Stimulated activated CD4-positive, alpha-beta T cell treated with anti-CD3 and anti-CD28 coated beads, TNF-alpha, amount 100 ng/mL, for 1 hour (primary cell): ENCODE measurements at places on chromosomes 4 and X.

DNA sequence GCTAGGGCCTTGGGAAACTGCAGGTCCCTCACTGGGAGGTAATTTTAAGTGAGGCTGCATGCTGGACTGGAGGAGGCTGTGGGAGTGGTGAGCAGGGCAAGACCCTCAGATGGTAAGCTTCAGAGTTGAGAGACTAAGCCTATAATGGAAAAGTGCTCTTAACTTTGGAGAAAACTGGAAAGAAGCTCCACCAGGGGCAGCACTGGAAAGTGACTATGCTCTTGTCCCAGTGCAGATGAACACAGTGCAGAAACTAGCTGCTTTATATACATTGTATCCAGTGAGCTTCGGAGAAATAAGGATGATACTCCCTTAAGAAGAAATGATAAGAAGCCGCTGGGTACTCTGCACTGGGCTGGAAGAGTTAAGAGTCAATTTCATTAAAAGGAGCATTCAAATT, 3.2 kb upstream of the MAGEB2 start:
- no peak for DNase-seq

- no peak for DNase-seq
Observed at GRCh38 chr4:56668267-56668666, 12.8 kb downstream of the HOPX start.

DNA sequence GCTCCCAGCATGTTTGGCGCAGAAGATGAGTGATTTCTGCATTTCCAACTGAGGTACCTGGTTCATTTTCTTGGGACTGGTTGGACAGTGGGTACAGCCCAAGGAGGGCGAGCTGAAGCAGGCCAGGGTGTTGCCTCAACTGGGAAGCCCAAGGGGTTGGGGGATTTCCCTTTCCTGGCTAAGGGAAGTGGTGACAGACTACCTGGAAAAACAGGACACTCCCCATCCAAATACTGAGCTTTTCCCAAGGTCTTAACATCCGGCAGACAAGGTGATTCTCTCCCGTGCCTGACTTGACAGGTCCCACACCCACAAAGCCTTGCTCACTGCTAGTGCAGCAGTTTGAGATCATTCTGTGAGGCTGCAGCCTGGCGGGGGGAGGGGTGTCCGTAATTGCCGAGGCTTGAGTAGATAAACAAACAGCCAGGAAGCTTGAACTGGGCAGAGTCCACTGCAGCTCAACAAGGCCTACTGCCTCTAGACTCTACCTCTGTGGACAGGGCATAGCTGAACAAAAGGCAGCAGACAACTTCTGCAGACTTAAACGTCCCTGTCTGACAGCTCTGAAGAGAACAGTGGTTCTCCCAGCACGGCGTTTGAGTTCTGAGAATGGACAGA, 307.7 kb upstream of the ARSJ start:
- no peak for DNase-seq

GRCh38 chrX:10108288-10108687, 48.5 kb upstream of the CLCN4 start:
- DNase-seq, result no peak

DNA sequence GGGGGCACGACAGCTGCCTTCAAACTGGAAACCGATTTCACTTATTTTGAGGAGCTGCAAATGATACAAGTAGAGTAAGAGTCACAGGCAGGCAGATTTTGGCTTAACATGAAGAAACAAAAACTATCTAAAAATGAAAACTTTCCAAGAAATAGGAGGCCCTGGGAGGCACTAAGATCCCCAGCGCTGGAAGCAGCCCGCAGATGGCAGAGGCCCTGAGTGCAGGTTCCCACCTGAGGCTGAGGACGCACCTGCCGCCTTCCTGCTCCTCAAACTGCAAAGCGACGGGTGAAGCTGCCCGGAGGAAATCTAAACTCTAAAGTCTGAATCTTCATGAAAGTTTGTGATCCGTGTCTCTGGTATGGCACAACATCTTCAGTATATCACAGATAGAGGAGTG, 138.7 kb downstream of the AFAP1 start:
- no peak for DNase-seq

DNA sequence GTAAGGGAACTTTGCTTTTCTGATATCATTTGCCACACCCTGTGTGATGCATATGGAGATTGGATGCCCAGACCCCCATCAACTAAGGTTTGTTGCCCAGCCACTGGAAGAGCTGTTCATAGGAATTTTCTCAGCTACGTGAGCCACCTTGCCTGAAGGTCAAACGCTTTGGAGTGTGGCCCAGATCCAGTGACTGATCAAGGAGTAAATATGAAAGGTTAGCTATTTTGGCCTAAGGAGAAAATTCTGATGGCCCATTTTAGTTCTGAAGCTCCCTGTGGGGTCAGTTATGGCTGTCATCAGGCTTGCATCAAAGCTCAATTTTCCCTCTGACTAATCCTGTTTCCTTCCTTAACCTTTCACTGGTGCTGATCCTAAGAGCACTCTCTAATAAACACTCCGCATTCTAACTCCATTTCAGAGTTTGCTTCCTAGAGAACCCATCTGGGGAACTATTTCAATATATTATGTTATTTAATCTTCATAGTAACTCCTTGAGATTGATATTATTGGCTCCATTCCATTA, 407.7 kb downstream of the SPRY1 start:
- no peak for DNase-seq

- no peak for DNase-seq
Observed at GRCh38 chr4:4803216-4803911, 56.1 kb upstream of the MSX1 start.

DNA sequence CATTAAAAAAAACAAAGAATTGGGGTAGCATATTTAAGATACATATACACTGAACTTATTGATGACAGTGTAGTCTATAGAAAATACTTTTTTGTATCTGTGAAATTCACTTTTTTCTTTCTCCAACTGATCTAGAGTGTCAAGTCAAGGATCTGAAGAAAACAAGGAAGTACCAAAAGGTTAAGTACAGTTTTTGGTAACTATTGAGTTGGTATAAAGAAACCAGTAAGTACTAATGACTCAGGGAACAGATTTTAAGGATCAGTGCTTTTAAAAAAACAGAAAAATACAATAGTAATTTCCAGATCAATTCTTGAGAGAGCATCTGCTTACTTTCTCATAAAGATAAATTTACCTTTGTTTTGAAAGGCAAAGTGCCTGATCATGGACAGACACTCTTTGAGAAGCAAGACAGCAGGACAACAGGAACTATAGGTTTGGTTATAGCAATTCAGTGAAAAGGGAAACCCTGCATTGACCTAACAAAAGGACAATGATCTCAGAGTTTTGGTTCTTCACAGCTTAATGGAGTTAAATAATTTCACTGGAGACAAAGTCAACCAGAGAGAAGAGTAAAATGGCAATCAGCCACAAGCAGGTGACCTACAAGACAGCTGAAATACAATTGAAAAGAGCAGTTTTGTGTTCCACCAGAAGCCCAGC, 23.4 kb downstream of the TRMT10A start:
- DNase-seq, result no peak

GRCh38 chrX:117989512-117989911, 127.1 kb downstream of the KLHL13 start:
- DNase-seq, result no peak

GRCh38 chr4:123787512-123788080, 391.0 kb downstream of the SPRY1 start:
- no peak for DNase-seq

- DNase-seq, result no peak
Observed at GRCh38 chr4:77393996-77394395, 211.6 kb upstream of the CXCL13 start.

DNA sequence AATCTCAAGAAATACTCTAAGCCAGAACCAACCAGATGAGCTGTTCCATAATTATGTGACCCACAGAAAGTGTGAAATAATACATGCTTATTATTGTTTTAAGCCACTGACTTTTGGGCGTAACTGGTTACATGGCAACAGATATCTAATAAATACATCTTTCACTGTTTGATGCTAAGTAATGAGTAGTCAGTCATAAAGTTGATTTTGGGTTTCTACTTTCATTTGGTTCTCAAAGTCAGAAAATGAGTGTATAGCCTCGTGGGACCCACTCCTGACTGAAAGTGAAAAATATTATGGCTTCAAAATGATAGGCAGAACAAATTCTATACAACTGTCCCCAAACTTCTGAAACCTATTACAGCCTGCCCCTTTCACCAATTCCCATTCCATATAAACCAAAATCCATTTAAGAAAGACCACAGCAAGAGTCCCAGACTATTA, 88.0 kb upstream of the CBR4 start:
- DNase-seq, result no peak

DNA sequence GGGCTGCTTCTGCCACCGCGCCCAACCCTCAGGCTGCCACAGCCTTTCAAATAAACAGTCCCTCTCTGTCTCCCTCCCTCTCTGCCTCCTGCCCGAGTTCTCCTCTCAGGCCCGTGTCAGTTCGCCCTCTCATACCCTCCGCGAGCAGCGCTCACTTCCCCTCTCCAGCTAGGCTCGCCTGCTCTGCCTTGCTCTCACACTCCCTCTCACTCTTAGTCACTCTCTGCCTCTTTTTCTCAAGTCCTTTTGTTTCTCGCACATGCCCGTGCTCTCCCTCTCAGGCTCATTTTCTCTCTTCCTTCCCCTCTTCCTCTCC, 3.2 kb downstream of the EFNB1 start:
- no peak for DNase-seq

- DNase-seq, result no peak
Observed at GRCh38 chr4:6160536-6160935, 39.8 kb downstream of the JAKMIP1 start.

DNA sequence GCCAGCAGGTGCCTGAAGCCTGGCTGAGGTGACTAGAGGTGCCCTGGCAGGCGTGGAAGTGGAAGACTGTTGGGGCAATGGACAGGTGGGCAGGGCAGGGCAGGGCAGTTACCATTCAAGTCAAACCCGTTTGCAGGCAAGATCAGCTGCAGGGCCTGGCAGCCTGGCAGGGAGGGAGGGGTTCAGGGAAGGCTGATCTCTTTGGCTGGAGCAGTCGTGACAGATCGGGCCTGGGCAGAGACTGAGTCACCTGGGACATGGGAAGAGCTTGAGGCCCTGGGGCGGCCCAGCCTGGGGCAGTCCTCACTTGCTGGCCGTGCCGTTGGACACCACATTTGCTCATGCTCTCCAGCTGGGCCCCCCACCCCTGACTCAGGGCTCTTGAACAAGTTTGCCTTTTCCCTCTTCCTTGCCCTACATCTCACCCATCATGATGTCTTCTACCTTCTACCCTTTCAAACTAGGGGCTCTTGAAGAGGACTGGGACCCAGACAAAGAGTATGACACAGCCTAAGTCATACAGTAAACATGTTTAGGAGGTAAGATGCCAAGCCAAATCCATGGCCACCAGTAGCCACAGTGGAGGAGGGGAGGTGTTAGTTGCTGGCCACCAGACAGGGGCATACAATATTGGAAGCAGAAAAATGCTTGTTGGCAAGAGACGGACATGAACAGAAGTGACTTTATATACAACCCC, 2.0 kb upstream of the ZNF185 start:
- no peak for DNase-seq

DNA sequence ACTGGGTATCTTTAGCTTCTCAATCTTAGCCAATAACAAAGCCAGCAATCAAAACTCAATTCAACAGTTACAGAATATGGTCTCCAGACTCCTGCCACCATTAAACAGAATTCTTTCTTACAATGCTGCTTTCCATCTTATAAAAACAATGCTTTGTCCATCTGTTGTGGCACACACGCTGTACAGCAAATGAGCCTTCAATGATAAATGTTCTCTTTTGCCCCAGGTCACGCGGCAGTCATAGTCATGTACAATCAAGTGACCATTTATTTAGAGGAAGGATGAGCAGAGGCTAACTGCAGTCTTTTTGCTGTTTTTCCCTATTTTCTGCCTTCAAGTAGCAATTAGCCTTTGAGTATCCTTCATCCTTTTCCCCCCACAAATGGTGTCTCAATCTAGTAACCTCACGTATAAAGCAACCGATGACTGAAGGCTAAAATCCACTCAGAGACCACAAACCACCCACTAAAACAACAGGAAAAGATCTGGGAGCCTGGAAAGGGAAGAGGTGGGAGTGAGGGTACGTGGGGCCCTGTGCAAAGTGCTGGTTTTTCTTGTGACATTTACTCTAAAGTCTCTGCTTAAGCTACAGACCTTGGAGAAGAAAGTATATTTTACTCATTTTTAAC, 24.4 kb downstream of the TRIM2 start:
- DNase-seq, result no peak

- DNase-seq, result no peak
Observed at GRCh38 chr4:138759554-138759902, 256.1 kb upstream of the NOCT start.

DNA sequence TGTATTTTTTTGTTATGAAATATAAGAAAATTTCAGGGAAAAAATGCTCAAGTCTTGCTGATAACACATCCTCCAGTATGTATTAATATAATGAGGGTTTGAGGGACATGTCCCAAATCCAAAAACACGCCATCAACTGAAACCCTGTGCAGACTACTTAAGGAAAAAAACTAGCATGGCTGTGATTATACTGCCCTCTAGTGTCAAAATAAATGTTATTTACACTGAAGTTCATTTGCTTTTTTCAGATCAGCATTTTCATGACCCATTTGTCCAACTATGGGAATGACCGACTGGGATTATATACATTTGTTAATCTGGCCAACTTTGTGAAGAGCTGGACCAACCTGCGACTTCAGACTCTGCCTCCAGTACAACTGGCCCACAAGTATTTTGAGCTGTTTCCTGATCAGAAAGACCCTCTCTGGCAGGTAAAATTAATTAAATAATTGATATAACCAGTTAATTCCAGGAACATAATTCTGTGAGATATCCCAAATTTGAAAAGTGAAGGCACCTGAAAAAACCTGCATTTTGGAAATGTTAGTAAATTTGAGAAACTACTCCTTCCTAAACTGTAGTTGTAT, 128.5 kb downstream of the PRSS12 start:
- DNase-seq, result no peak

DNA sequence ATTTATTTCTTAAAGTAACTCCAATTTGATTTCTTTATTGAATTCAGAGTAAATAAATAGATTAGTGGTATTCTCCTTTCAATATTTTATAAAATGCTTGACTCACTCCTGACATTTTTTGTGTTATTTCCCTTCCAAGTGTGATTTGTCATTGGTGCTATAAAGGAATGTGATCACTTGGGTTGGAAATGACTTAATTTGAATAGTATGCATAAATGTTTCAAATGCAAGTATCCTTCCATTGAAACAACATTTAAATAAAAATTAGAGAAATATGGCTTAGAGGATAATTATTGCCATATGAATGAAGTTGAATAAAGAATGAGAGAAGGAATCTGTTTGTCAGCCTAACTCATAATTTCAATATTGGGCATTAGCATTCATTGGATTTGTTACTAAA, 182.7 kb downstream of the PABPC4L start:
- no peak for DNase-seq

GRCh38 chr4:153468587-153468986, 2.4 kb downstream of the TMEM131L start:
- no peak for DNase-seq

DNA sequence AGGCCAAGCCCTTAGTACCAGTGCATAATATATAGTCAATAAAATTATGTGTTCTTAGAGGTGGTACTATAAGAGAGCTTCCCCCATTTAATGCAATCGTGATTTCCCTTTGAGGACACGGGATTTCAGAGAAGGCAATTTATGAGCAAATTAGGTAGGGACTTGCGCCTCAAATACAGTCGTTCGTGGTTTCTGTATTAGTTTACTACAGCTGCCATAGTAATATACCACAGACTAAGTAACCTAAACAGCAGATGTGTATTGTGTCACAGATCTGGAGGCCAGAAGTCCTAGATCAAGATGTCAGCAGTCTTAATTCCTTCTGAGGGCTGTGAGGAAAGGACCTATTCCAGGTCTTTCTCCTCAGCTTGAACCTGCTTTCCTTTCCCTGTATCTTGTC, 1.5 kb upstream of the PUDP start:
- no peak for DNase-seq
